ENCODE measurements at places on chromosomes 7 and 10.

- no peak for DNase-seq
These were observed 89.0 kb upstream of the PIP4K2A start for GRCh38 chr10:22803261-22803885.

- no peak for DNase-seq
These were observed 101.4 kb upstream of the PIK3CG start for GRCh38 chr7:106763717-106764116.

DNA sequence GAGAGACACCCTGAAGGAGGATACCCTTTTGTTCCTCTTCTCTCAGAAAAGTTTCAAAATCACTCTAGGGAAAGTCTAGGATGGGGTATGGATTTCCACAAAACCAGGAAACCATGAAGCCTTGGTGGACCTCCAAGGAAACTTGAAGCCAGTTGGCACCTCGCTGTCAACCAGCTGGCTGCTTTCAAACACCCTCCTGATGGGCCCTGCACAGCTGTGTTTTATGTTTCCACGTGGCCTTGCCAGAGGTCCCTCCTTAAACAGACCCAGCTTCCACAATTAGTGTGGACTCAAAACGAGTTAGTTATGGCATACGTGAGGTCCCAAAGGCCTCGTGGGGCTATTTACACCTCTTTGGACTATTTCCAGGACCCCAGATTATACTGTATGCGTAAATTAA is 5.9 kb downstream of the PPP1R3A start:
- no peak for DNase-seq

DNA sequence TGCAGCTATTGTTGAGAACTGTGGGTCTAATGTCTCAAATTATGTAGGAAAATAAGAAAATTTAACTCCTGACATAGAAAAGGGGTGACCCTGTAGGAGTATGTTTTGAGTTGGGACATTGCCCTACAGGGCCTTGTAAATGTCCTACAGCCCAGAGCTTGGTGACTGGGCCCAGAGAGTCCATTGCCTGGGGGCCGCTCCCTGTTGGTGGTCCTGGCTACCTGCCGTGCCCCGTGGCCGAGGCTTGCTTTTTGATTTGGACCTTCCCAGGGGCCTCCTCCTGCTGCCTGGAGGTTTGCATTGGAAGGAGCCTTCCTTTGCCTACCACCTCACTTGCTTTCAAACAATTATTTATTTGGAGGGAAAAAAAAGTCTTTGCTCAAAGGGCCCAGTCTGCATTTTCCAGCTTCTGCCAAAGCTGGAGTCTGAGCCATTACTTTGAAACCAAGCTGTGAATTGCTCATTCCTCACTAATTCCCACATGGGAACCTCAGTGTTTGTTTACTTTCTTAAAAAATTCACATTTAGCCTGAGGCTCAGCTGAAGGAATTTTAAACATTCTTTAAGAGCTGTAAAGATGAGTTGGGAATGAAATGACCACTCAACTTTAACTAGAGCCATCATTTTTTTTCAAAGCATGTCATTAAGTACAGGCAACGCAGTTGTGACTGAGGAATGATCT is 355.0 kb downstream of the GLRX3 start:
- no peak for DNase-seq

DNA sequence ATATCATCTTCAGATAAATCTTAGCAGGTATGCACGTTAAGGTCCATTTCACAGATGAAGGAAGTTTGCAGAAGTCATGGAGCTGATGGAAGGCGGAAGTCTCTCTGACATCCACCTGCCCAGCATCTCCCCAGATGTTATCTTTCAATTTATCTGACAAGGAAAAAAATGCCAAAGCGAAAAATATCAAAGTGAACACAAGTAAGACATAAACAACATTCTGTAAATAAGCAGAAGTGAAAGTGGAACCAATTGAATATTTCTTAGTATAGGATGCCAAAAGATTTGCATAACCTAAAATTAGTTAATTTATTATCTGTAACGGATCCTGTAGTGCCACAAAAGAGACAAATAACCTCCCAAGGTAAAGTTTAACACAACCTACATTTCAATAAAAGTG is 73.6 kb upstream of the NEBL start:
- DNase-seq: no peak

Data from stimulated activated CD4-positive, alpha-beta T cell treated with anti-CD3 and anti-CD28 coated beads, Interleukin-4, amount 100 ng/mL, for 1 hour (primary cell).